ENCODE measurements at places on chromosomes 6 and 20. TPM values are rescaled to one million over a fixed set of nuclear protein-coding genes. Genes with fewer than 3 reads are reported as not detected.
A peak's percentile ranks its signal among the peaks of the same experiment; 100 is the strongest.

GRCh38 chr6:37241775-37242428 is 15.7 kb upstream of the TBC1D22B start:
- peaks cover 13% of the 10 kb centered on the region for H3K4me1 ChIP-seq
- DNase-seq: no peak
- H3K36me3 ChIP-seq: no peaks in the 10 kb centered on the region
- H3K27ac ChIP-seq: peak overlapping the region; percentile 7
- no peak overlapping the region for H3K4me3 ChIP-seq

- H3K36me3 ChIP-seq: no peaks in the 10 kb centered on the region
- H3K27me3 ChIP-seq: no peaks in the 10 kb centered on the region
- no peak overlapping the region for H3K27ac ChIP-seq
- no peaks in the 10 kb centered on the region for H3K4me1 ChIP-seq
Measured at GRCh38 chr6:56902641-56903464, 52.1 kb upstream of the BEND6 start.

DNA sequence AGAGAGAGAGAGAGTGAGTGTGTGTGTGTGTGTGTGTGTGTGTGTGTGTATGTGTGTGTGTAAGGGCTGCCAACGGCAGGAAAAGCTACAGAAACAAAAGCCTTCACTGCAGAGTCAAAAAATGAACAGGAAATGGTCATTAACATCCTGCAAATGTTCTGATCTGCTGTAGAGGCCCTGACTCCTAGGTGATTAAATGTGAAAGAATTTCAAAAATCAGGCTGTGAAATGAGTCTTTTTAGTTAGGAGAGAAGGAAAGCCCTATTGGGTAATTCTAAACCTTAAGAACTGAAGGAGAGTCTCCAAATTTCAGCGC is 166.5 kb upstream of the MYLIP start:
- DNase-seq: no peak
- H3K4me3 ChIP-seq: no peak overlapping the region
- H3K27ac ChIP-seq: no peak overlapping the region
- no peaks in the 10 kb centered on the region for H3K4me1 ChIP-seq

DNA sequence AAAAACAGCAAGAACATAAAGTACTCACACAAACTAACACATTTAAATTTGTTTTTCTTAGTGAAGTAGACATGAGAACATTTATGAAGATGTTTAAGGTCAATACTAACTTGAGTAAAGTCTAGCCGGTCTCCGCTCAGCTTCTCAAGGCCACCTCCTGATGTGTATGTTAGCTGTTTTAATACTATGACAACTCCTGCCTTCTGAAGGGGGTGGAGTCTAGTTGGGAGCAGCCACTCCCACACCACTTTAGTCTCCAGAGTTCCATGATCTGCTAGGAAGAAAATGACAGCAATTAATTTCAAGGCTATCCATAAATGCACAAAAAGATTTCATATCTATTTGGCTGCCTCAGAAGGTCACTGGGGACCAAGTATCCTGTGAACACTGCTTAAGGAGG is at the start of gene GSTA3:
Gene GSTA3 (minus strand): TSS at position 168 of the 400 bp plus-strand sequence. CDS start 3,864 bp downstream, outside the sequence.
- H3K27me3 ChIP-seq: no peaks in the 10 kb centered on the region
- H3K4me1 ChIP-seq: no peaks in the 10 kb centered on the region
- DNase-seq: no peak
- H3K27ac ChIP-seq: no peak within 1 kb of the TSS
- H3K4me3 ChIP-seq: no peak within 1 kb of the TSS

The ID4 gene
- 190 TPM for total RNA-seq

The LIN28B gene
- 1.7 TPM for total RNA-seq

GRCh38 chr6:17919496-17919895 is 67.9 kb downstream of the KIF13A start:
- no peak for DNase-seq
- H3K4me3 ChIP-seq: no peak overlapping the region
- no peaks in the 10 kb centered on the region for H3K27me3 ChIP-seq

The OR2J3 gene
- 0.11 TPM for total RNA-seq

The DSTN gene
- 303 TPM for total RNA-seq

- peaks cover 24% of the 10 kb centered on the region for H3K4me1 ChIP-seq
- no peak overlapping the region for H3K4me3 ChIP-seq
- DNase-seq: no peak
- H3K27me3 ChIP-seq: peaks cover 96% of the 10 kb centered on the region
- H3K27ac ChIP-seq: no peak overlapping the region
Measured at GRCh38 chr6:99613409-99613704, 6.7 kb downstream of the PRDM13 start.

DNA sequence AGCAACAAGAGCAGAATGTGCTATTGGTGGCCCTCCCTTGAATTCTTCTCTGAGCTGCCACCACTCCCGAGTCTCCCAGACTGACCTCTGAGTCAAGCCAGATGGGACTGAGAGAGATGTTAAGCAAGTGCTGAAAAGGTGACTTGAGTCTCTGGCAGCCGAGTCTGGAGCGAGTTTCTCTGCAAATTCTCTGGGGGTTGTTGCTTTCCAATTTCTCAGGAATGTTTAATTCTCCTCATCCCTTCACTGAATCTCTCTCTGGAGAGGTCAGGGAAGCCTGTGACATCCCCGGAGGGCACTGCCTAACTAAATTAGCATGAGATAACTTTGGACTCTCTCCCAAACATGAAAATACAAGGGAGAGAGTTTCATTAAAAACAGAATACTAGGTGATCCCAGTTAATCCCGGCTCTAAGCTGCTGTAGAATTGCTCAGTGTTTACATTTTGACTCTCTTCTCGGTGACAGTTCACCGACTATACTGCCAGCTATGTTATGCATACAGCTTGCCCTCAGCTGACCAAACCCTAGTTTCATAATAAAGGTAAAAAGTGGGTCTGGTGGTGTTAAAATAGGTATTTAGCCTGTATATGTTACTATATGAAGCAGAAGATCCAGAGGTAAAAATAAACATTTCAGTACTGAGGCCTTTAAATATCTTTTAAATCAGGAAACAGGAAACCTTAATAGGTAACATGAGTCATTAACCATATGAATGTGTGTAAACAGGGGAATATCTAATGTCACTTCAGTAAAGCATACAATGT is 157.9 kb downstream of the FOXC1 start:
- peaks cover 13% of the 10 kb centered on the region for H3K27me3 ChIP-seq
- H3K4me1 ChIP-seq: peaks cover 3% of the 10 kb centered on the region
- H3K27ac ChIP-seq: peak overlapping the region; percentile 53
- H3K4me3 ChIP-seq: no peak overlapping the region

DNA sequence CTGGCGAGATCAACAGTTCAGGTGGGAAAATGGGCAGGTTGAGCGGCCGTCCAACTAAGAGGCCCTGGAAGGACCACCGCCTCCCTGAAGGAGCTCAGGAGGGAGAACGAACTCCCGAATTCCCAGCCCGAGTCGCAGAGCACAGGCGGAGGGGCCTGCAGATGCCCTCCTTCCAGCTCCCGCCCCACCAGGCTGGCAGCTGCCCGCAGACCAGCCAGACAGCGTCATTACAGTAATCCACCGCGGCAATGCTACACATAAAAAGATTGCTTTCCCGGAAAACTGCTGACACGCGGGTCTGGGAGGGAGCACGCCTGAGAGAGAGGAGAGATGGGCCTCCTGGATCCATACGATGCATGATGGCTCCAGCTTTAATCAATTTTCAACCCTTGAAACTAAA is 30.5 kb upstream of the SLCO4A1 start:
- H3K4me3 ChIP-seq: no peak overlapping the region
- DNase-seq: no peak
- no peaks in the 10 kb centered on the region for H3K36me3 ChIP-seq
- no peaks in the 10 kb centered on the region for H3K27me3 ChIP-seq
- H3K4me1 ChIP-seq: peaks cover 3% of the 10 kb centered on the region

DNA sequence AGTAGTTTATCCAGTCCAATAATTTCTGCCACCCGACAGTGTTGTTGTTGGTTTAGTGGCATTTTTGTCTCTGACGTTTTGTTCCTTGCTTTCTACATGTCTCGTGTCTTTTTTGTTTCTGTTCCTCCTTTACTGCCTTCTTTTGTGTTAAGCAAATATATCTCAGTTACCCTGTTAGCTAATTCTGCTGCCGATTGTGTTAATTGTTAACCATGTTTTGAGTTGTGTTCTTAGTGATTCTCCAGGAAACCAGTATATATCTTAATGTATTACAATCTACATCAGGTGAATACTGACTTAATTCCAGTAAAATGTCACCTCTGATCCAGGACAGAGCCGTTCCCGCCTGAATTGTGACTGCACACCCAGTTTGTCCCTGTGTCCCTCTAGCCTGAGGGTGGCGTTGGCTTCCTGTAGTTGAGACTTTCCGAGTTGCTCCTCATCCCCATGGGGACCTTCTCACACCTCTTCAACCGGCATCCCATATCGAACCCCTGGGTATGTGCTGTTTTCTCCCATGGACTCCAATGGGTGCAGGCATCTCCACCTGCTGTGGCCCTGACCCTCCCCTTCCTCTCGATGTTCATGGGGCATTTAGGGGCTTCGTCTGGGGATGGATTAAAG is 35.8 kb upstream of the BHLHE23 start:
- H3K27me3 ChIP-seq: peaks cover 13% of the 10 kb centered on the region
- H3K36me3 ChIP-seq: no peaks in the 10 kb centered on the region
- H3K27ac ChIP-seq: no peak overlapping the region
- no peak for DNase-seq
- H3K4me3 ChIP-seq: no peak overlapping the region

- H3K4me1 ChIP-seq: peaks cover 9% of the 10 kb centered on the region
- H3K27me3 ChIP-seq: no peaks in the 10 kb centered on the region
- no peak overlapping the region for H3K4me3 ChIP-seq
- peaks cover 4% of the 10 kb centered on the region for H3K36me3 ChIP-seq
Measured at GRCh38 chr20:1317545-1318255, 11.2 kb downstream of the SDCBP2 start.

The RIPPLY2 gene
- 11.4 TPM for total RNA-seq

The HLA-DQB2 gene
- total RNA-seq: not detected

DNA sequence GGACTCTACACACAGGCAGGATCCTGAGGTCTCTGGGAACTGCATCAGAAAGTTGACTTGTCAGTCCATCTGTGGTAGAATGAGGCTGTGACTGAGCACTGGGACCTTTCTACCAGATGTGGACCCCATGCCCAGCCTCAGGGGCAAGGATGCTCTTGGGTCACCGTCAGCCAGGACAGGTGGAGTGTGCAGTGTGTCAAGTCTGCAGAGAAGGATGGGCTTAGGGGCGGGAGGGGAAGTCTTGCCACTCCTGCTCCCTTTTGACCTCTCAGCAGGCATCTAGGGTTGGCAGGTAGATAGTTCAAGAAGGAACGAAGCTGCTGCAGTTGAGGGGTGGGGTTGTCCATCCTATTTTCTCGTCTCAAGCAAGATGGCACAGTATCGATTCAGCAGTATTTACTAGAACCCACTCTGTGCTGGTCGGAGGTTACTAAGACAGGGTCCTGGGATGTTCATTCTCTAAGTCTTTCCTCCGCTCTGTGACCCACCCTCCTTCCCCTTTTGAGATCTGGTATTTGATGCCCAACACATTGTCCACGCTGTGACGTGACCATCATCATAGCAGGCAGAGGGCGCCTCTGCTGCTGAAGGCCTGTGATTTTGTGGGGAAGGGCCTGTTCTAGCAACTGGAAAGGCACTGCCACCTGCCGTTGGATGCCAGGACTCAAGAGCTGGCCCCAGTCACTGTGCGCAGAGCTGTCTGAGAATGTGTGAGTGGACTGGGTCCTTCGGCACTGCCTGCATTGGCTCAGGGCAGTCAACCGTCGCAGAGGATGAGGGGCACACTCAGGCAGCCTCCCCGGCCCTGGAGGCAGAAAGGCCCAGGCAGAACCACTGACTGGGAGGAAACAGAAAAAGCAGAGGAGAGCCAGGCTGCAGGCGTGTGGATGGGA is 23.2 kb downstream of the RBCK1 start:
- peaks cover 83% of the 10 kb centered on the region for H3K36me3 ChIP-seq
- DNase-seq: peak; percentile 91

GRCh38 chr6:120468486-120468885 is 865.8 kb downstream of the TBC1D32 start:
- H3K27ac ChIP-seq: no peak overlapping the region
- no peaks in the 10 kb centered on the region for H3K4me1 ChIP-seq
- DNase-seq: no peak
- no peak overlapping the region for H3K4me3 ChIP-seq
- no peaks in the 10 kb centered on the region for H3K27me3 ChIP-seq

- H3K36me3 ChIP-seq: no peaks in the 10 kb centered on the region
- no peak overlapping the region for H3K4me3 ChIP-seq
- H3K4me1 ChIP-seq: no peaks in the 10 kb centered on the region
- DNase-seq: no peak
Measured at GRCh38 chr20:52425253-52425652, 233.7 kb upstream of the ZFP64 start.

GRCh38 chr6:95518630-95519227 is 58.6 kb upstream of the MANEA start:
- no peaks in the 10 kb centered on the region for H3K27me3 ChIP-seq
- H3K27ac ChIP-seq: no peak overlapping the region
- DNase-seq: no peak
- no peak overlapping the region for H3K4me3 ChIP-seq
- H3K4me1 ChIP-seq: no peaks in the 10 kb centered on the region

The GRM1 gene
- total RNA-seq: 12.2 TPM

GRCh38 chr6:134802426-134803058 is 147.4 kb downstream of the ALDH8A1 start:
- H3K4me1 ChIP-seq: no peaks in the 10 kb centered on the region
- no peak overlapping the region for H3K27ac ChIP-seq
- H3K27me3 ChIP-seq: no peaks in the 10 kb centered on the region
- H3K36me3 ChIP-seq: no peaks in the 10 kb centered on the region
- H3K4me3 ChIP-seq: no peak overlapping the region
- DNase-seq: no peak

DNA sequence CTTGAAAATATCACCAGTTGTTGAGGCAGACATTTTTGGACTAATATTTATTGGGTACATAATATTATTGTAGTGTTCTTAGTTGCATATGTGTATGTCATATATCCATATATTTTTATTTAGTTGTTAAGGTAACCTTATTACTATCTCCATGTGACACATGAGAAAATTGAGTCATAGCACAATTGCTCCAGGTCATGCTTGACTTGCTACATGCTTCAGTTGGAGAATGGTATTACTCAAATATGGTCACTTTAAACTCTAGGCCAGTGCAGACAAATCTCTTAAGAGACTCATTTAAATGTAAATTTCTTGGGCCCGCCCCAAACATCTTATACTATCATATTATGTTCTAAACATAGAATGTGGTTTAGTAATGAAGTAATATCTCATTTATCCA is 246.1 kb downstream of the RIMS1 start:
- H3K27ac ChIP-seq: no peak overlapping the region
- DNase-seq: no peak
- H3K27me3 ChIP-seq: no peaks in the 10 kb centered on the region
- H3K36me3 ChIP-seq: no peaks in the 10 kb centered on the region

- no peaks in the 10 kb centered on the region for H3K4me1 ChIP-seq
- no peaks in the 10 kb centered on the region for H3K36me3 ChIP-seq
- no peak for DNase-seq
- H3K4me3 ChIP-seq: no peak overlapping the region
- no peak overlapping the region for H3K27ac ChIP-seq
Measured at GRCh38 chr6:37155394-37156312, 14.3 kb upstream of the PIM1 start.

Data from spinal cord (tissue), 10 donors.